Stomach (tissue), 19 donors: ENCODE measurements at places on chromosomes 7 and 10.
A peak's percentile ranks its signal among the peaks of the same experiment; 100 is the strongest.

DNA sequence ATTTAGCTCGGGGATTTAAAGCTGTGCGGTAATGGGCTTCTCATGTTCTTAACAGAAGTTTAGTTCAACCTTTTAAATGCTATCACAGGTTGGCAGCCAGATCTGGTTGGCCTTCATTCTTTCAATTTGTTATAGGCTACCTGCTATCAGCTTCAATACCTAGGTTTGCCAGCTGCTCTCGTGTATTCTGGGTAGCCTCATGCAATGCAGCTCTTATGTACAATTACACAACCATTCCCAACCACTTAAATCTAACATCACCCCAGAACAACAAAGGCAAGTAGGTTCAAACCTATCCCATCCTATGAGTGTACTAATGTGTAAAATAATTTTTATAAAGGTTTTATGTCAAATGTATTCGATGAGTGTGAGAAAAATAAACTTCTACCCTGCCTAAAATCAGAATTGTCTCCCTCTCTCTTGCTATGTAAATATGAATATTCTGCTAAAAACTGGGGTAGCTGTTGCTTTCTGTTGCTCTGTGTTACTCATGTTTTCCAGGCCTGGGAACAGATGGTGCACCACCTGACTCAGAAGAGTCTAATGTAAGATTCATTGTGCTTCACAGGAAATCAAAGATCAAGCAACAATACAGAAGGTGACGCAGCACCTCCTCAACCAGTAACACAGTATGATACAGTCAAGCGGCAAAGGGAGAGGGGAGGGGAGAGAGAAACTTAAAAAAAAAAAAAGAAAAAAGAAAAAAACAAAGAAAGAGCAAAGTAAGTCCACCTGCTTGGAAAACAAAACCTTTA is 188.6 kb downstream of the ETV1 start:
- no peaks in the 10 kb centered on the region for H3K36me3 ChIP-seq
- H3K27ac ChIP-seq: no peak overlapping the region
- no peaks in the 10 kb centered on the region for H3K4me1 ChIP-seq
- H3K4me3 ChIP-seq: no peak overlapping the region
- DNase-seq: peak; percentile 49
- H3K27me3 ChIP-seq: no peaks in the 10 kb centered on the region

GRCh38 chr7:471866-472639 is 47.6 kb downstream of the PDGFA start:
- no peak overlapping the region for H3K27ac ChIP-seq
- no peaks in the 10 kb centered on the region for H3K27me3 ChIP-seq
- peaks cover 15% of the 10 kb centered on the region for H3K4me1 ChIP-seq
- DNase-seq: peak; percentile 88
- H3K36me3 ChIP-seq: no peaks in the 10 kb centered on the region
- H3K4me3 ChIP-seq: no peak overlapping the region

DNA sequence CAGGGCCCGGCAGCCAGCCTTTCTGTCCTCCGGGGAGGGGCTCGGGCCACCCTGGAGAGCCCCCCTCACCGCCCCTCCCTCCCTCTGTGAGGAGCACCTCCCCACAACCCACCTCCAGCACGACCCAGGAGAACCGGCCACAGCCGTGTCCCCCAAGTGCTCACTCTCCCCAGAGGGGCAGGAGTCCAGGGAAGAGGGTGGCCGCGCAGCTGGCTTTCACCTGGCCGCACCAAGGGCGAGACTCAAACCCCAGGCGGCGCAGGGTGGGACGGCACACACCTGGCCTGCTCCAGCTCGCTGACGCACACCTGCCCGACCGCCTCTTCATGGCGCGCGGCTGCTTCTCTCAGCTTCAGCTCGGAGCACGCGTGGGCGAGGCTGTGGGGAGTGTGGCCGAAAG is 73.4 kb downstream of the CFAP46 start:
- no peak overlapping the region for H3K27ac ChIP-seq
- no peak overlapping the region for H3K4me3 ChIP-seq
- DNase-seq: no peak
- H3K27me3 ChIP-seq: no peaks in the 10 kb centered on the region

DNA sequence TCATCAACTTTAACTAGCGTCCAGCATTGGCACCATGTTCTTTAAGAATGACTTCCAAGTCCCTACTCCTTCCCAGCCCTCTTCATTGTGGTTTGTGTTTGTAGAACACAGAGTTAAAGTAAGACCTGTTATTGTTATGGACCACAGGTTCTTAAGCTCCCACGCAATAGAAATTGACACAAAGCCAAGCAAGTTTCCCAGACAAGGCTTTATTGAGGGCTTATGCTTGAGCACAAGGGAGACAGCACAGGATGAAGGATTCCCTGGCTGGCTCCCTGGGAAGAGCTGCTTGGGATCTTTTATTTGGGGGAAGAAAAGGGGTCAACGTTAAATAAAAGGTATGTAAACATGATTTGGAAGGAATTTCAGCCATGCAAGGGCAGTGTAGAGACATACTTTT is 44.3 kb upstream of the PRKCQ start:
- H3K36me3 ChIP-seq: no peaks in the 10 kb centered on the region
- H3K4me1 ChIP-seq: no peaks in the 10 kb centered on the region
- no peak overlapping the region for H3K4me3 ChIP-seq
- H3K27me3 ChIP-seq: peaks cover 11% of the 10 kb centered on the region
- no peak for DNase-seq
- no peak overlapping the region for H3K27ac ChIP-seq

- no peak overlapping the region for H3K4me3 ChIP-seq
- no peaks in the 10 kb centered on the region for H3K27me3 ChIP-seq
- no peak for DNase-seq
- H3K27ac ChIP-seq: no peak overlapping the region
These were observed 208.4 kb upstream of the AKR1E2 start for GRCh38 chr10:4617589-4617988.

DNA sequence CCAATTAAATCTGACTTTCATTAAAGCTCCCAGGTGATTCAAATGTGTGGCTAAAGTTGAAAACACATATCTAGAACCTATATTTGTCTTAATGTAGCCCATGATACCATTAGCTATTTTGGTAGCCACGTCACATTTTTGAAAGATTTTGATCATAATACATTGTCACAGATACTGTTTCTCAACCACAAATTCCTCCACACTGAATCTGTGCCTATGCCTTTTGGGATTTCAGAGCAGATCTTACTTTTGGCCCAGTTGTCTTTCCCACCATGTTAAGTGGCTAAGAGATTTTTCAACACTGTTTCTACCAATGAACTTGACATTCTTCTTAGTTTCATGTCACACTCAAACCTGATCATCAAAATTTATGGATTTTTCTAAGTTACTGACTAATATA is 47.4 kb downstream of the CH25H start:
- H3K27me3 ChIP-seq: no peaks in the 10 kb centered on the region
- no peak for DNase-seq
- no peaks in the 10 kb centered on the region for H3K36me3 ChIP-seq
- H3K4me1 ChIP-seq: no peaks in the 10 kb centered on the region

GRCh38 chr7:112501801-112502503 is 21.2 kb downstream of the LSMEM1 start:
- no peak overlapping the region for H3K4me3 ChIP-seq
- peaks cover 3% of the 10 kb centered on the region for H3K4me1 ChIP-seq
- no peak for DNase-seq
- H3K36me3 ChIP-seq: no peaks in the 10 kb centered on the region
- no peaks in the 10 kb centered on the region for H3K27me3 ChIP-seq
- H3K27ac ChIP-seq: no peak overlapping the region

DNA sequence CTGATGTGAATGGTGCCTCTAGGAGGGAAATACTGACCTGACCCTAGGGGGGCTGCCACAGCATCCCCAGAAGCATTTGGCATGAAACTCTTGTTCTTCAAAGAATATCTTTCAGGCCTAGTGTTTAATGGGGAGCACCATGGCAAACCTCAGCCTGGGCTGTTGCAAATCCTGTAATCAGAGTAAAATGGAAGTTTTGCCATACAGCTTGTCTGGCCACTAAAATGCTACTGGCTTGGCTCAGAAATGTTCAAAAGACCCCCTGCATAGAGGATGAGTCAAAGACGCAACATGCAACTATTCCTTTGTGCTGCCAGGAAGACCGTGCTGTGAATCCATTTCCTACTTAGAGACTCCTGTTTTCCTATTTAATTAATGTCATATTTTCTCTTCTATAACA is 26.7 kb downstream of the HECW1 start:
- no peaks in the 10 kb centered on the region for H3K4me1 ChIP-seq
- no peak for DNase-seq
- H3K36me3 ChIP-seq: no peaks in the 10 kb centered on the region
- H3K27ac ChIP-seq: no peak overlapping the region
- H3K27me3 ChIP-seq: no peaks in the 10 kb centered on the region
- H3K4me3 ChIP-seq: no peak overlapping the region

- H3K27ac ChIP-seq: peak overlapping the region; percentile 84
- no peaks in the 10 kb centered on the region for H3K27me3 ChIP-seq
- peaks cover 50% of the 10 kb centered on the region for H3K4me1 ChIP-seq
- peaks cover 10% of the 10 kb centered on the region for H3K36me3 ChIP-seq
- no peak overlapping the region for H3K4me3 ChIP-seq
These were observed 60.1 kb downstream of the ZMIZ1 start for GRCh38 chr10:79128923-79129305.

GRCh38 chr10:14617852-14618251 is 156.8 kb downstream of the FAM107B start:
- no peak overlapping the region for H3K4me3 ChIP-seq
- no peaks in the 10 kb centered on the region for H3K36me3 ChIP-seq
- no peak overlapping the region for H3K27ac ChIP-seq
- no peak for DNase-seq

DNA sequence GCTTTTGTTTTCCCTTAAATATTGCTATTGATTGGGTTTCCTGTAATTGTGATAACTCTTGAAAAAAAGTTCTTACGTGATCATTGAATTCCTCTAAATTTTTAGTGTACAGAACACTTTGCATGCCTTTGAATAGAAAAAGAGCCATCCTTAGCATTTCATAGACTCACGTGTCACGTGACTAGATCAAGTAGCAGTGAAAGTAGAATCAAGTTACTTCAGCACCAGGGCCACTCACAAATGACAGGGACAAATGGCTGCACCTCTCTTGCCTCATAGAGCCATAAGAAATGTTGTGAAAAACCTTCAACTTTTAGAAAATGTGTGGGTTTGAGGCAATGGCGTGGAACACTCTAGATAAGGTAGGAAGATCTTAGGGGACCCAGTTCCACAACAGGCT is 203.8 kb downstream of the ZEB1 start:
- H3K27ac ChIP-seq: no peak overlapping the region
- no peaks in the 10 kb centered on the region for H3K27me3 ChIP-seq
- H3K36me3 ChIP-seq: peaks cover 38% of the 10 kb centered on the region

GRCh38 chr10:61640856-61641255 is 21.9 kb upstream of the CABCOCO1 start:
- H3K4me1 ChIP-seq: no peaks in the 10 kb centered on the region
- H3K4me3 ChIP-seq: no peak overlapping the region
- no peak for DNase-seq
- no peaks in the 10 kb centered on the region for H3K27me3 ChIP-seq
- H3K36me3 ChIP-seq: no peaks in the 10 kb centered on the region

DNA sequence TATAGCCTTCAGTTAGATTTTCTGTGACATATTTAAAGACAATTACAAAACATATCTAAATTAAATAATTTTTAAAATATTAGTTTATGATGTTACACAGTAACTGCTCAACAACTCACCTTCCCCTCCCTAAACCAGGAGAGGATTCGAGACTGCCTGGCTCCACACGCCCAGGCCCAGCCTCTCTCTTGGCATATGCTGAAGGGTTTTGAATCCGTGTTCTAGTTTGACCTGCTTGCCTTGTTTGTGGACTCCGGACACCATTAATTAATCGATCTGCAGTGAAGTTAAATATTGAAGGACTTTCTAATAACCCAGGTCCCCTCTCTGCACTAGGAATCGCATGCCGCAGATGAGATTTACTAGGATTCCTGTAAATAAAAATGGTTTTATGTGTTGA is 106.6 kb downstream of the LARP4B start:
- peaks cover 75% of the 10 kb centered on the region for H3K36me3 ChIP-seq
- no peaks in the 10 kb centered on the region for H3K4me1 ChIP-seq
- DNase-seq: no peak
- H3K4me3 ChIP-seq: no peak overlapping the region
- no peak overlapping the region for H3K27ac ChIP-seq

GRCh38 chr10:21953585-21954057 is 49.9 kb downstream of the DNAJC1 start:
- H3K27me3 ChIP-seq: no peaks in the 10 kb centered on the region
- DNase-seq: no peak
- H3K4me1 ChIP-seq: peaks cover 23% of the 10 kb centered on the region
- no peak overlapping the region for H3K4me3 ChIP-seq
- no peaks in the 10 kb centered on the region for H3K36me3 ChIP-seq

- no peaks in the 10 kb centered on the region for H3K36me3 ChIP-seq
- no peaks in the 10 kb centered on the region for H3K4me1 ChIP-seq
- no peak overlapping the region for H3K27ac ChIP-seq
- H3K4me3 ChIP-seq: no peak overlapping the region
- no peak for DNase-seq
These were observed 103.8 kb upstream of the PCDH15 start for GRCh38 chr10:54904833-54905232.

DNA sequence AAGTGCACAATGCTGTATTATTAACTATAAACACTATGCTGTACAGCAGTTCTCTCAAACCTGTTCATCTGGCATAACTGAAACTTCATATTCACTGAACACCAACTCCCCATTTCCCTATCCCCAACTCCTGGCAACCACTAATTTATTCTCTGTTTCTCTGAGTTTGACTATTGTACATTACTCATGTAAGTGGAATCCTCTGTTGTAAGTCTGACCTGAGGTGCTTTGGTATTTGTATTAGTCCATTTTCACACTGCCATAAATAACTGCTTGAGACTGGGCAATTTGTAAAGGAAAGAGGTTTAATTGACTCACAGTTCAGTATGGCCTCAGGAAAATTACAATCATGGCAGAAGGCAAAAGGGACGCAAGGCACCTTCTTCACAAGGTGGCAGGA is 266.3 kb downstream of the PPP1R3A start:
- no peak overlapping the region for H3K4me3 ChIP-seq
- no peaks in the 10 kb centered on the region for H3K27me3 ChIP-seq
- no peak overlapping the region for H3K27ac ChIP-seq
- DNase-seq: no peak
- H3K36me3 ChIP-seq: no peaks in the 10 kb centered on the region
